ENCODE measurements at places on chromosomes 6 and 20.

- no peak for DNase-seq
These were observed 2.0 kb downstream of the TMEM181 start for GRCh38 chr6:158561938-158562337.

DNA sequence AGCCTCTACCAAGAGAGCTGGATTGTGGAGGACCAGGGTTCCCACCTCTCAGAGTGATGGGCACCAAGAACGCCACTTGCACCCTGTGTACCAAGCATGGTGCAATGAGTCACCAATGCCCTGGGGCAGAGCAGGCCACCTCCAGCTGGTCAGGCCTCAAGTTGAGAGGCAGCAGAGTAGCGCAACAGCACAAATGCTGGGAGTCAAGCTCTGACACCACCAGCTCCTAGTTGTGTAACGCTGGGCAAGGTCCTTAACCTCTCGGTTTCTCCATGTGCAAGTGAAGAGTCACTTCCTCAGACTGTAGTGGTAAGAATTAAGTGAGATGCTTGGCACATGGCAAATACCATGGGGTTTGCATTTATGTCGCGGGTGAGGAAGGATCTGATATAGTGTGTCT is 25.6 kb downstream of the GFOD1 start:
- DNase-seq: no peak

DNA sequence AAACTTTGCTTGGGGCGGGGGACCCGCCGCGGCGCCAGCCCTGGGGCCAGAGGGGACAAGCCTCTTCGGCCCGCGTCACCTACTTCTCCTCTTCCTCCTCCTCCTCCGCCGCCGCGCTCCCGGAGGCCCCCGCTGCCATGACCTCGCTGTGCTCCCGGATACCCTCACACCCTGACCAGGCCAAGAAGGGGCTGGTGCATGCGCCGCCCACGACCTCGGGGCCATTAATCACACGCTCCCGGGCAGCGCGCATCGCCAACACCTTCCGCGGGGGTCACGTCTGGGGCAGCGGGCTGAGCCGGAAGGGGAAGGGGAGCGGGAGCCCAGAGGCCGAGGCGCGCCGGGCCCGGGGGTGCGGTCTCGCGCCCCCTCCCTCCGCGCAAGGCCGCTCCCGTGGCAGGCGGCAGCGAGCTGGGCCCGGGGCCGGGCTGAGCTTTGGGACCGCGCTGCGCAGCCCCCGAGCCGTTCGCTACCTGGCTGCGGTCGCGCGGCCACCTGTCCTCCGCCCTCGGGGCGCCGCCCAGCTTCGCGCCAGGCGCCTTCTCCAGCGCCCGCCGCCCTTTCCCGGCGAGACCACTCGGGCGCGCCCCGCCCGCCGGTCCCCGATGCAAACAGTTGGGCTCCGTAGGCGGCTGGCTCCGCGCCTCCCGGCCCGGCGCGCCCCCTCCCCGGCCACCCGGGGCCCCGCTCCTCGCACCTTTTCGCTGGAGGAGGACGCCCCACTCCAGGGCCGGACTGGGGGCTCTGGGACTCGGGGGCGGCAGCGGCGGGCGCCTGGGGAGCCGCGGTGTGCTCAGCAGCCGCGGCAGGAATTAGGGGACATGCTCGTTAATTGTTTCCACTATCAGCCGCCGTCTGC is 575 bp upstream of the CNR1 start:
- no peak for DNase-seq

DNA sequence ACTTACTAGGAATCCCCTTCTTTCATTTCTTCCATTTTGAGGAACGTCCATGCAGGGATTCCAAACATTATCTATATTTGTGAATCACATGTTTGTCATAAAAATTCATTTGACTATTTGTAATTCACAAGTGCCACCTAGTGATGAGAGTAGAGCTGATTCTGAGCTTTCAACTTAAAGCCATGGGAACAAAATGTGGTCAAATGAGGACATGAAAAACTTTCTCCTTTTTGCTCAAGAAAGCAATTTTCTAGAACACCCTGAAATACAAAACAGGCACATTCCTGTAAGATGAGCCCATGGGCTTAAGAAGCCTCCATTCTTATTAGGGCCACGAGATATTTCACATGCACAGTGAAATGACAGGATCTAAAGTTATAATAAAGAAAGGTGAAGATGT is 12.3 kb downstream of the MAP3K7 start:
- no peak for DNase-seq

GRCh38 chr20:2610941-2611720 is 41.3 kb upstream of the NOP56 start:
- DNase-seq: no peak

DNA sequence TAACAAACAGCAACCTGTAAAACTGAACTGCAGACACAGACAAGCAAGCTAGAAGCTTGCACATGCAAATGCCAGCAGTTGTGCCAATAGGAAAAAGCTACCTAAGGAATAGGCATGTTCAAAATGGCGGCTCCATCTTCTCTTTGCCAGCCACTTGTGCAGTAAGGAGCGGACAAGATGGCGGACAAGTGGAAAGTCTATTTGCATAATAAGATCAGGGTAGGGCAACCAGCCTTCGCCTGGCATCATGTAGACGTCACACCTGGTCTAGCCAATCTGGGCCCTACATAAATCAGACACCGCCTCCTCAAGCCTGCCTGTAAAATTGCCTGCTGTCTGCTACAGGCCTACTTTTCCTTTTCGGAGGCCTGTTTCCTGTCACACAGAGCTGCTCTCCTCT is 18.0 kb downstream of the C6orf52 start:
- DNase-seq: no peak

- no peak for DNase-seq
These were observed 1.4 kb upstream of the RRBP1 start for GRCh38 chr20:17683218-17684076.

DNA sequence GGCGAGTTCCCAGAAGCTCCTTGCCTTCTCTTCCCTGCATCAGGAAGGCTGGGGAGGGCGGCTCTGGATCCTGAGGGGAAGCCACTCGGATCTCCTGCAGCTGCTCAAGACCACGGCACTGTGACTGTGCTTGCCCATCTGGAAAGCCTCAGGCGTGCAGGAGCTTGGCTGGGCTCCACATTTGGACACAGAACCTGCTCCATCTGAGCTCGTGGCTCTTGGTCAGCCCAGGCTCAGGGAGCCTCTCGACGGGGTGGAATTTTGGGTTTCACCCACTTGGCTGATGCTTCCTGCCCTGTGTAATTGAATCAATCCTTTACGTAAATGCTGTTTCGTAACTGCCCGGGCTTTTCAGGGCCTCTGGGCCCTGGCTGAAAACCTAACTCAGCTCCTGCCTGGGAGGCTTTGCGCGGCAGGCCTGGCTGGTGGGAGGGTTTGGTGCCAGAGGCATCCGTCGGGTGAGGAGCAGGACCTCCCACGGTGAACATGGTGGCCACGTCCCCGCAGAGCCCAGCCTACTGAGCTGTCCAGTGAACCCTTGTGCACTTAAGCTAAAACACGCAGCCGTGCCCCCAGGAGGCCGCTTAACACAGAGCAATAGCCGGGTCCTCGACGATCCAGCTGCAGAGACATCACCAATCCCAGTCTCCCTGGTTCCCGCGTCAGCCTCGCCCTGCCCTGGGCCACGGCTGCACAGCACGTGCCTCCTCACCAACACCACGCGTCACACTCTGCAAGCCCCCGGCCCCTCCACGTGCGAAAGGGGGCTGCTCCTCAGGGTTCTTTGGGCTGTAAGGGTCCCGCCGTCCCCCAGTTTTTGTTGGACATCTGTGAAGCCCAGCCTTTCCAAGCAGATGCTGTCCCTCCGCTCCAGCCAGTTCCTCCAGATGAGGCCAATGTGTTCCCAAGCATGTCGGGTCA is 241.0 kb downstream of the DLL1 start:
- DNase-seq: no peak

GRCh38 chr6:40958738-40959137 is 80.3 kb downstream of the UNC5CL start:
- no peak for DNase-seq
